EH (cell line): ENCODE measurements at places on chromosomes 7 and 10.

DNA sequence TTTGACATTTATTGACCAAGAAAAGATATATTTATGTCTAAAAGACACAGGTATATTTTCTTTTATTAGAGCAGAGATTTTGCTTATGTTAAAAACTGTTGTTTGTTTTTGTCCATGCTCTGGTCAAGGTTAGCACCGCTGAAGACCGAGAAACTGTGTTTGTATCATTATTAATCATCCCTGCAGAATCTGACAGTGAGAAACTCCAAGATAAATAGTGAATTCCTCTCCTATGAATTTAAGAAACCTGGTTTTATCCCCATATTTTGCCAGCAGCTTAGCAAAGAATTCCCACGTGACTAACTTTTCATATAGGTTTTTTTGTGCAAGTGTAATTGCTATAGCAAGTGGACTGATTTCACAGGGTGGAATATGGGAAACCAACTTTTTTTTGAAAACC is 77.6 kb downstream of the FRMD4A start:
- DNase-seq = peak; percentile 15

DNA sequence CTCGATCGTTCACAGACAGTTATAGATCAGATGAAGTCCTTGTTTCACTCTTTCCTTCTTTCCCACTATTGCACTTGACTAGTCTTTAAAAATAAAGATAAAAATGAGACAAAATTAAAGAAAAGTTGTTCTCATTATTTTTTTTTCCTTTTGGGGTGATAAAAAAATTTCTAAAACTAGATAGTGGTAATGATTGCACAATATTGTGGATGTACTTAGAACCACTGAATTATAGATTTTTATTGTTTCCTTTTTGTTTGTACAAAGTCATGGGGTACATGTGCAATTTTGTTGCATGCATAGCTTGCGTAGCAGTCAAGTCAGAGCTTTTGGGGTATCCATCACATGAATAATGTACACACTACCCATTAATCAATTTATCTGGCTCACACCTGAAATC is 97.3 kb downstream of the PHTF2 start:
- DNase-seq = no peak

- DNase-seq = no peak
Observed at GRCh38 chr10:132359305-132360040, 27.5 kb downstream of the LRRC27 start.

DNA sequence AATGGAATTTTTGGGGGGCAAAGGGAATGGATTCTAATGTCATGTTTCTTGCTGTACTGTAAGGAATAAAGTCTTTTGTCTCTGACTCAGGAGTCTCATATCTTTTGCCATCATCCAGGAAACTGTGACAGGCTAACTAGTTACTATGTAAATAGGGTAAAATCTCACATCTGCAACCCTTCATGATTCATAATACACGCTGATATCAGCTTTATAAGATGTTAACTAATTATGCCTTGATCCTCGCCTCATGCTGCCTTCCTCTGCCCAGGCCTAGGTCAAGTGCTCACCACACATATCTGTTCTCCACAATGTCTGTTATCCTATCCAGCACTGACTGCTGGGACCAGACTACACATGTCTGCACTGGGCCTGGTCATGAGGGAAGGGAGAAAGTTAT is 81.3 kb upstream of the CXCL12 start:
- peak; percentile 86 for DNase-seq

GRCh38 chr7:152869677-152870051 is 110.1 kb downstream of the ACTR3B start:
- DNase-seq = no peak

- no peak for DNase-seq
Observed at GRCh38 chr7:564176-564865, 44.7 kb upstream of the PDGFA start.

- no peak for DNase-seq
Observed at GRCh38 chr10:12803776-12804175, 197.7 kb downstream of the CCDC3 start.

- no peak for DNase-seq
Observed at GRCh38 chr7:155534691-155535090, 11.7 kb downstream of the CNPY1 start.

- DNase-seq = peak; percentile 99
Observed at GRCh38 chr10:60384708-60385398, 4.8 kb downstream of the ANK3 start.

DNA sequence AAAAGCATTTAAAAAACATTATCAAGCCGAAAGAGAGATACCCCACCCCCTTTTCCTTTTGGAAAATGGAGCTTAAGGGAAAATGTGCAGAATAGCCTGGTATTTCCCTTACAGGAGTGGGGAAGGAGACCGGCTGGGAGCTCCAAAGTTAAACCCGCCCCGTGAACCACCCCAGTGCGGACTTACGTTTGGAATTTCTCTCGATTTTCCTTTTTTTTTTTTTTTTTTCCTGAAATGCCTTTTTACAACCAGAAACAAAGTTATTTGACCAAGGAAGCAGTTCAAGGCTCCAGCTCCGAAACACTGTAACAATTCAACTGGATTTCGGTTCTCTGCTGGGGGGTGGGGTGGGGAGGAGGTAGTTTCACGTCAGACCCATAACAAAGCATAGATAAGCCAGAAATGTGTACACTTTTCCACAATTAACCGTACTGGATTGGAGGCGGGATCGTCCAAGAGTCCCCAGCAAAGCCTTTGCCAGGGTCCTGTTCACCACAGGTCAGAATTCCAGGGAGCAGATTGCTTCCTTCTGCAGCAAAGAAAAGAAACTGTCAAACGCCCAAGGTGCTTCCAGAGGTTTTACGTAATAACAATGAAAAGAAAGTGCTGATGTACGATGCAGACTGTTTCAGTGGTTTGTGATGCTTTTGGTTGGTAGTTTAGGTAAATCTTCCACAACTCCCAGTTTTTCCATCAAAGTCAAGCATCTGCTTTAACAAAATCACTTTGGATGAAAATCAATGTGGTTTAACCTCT is 6.7 kb downstream of the SKIDA1 start:
- DNase-seq = peak; percentile 35

DNA sequence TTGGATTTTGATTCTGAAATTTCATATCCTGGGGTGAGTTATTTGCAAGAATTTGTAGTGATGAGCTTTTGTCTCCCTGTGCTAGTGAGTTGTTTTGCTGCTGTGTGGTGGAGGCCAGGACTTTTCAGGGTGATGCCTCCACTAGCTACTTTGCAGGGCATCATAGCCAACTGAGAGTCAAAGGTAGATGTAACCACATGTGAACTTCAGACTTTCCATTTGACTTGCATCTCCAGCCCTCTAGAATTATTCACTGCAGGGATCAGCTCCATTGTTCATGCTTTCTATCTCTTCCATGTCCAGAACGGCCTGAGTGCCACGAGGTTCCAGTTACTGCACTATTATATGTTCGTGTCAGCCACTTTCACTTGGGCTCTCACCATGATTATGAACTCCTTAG is 534.3 kb downstream of the GRM8 start:
- no peak for DNase-seq

DNA sequence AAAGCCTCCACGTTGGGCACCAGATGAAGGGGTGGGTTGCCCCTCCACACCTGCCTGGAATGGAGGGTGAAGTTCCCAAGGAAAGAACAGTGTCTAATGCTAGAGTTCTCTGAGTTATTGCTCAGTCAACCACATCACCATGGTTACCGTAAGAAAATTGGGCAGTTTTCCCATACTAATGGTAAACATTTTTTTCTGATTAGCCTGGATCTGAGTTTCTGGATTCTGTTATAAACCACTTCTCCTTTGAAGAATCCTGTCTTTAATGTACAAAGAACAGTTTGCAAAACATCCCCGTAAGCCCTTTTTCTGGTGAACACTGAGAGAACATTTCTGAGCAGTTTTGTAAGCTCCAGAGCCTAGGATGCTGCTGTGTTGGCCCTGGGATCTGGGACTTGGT is 45.5 kb downstream of the ABCC2 start:
- peak; percentile 74 for DNase-seq

DNA sequence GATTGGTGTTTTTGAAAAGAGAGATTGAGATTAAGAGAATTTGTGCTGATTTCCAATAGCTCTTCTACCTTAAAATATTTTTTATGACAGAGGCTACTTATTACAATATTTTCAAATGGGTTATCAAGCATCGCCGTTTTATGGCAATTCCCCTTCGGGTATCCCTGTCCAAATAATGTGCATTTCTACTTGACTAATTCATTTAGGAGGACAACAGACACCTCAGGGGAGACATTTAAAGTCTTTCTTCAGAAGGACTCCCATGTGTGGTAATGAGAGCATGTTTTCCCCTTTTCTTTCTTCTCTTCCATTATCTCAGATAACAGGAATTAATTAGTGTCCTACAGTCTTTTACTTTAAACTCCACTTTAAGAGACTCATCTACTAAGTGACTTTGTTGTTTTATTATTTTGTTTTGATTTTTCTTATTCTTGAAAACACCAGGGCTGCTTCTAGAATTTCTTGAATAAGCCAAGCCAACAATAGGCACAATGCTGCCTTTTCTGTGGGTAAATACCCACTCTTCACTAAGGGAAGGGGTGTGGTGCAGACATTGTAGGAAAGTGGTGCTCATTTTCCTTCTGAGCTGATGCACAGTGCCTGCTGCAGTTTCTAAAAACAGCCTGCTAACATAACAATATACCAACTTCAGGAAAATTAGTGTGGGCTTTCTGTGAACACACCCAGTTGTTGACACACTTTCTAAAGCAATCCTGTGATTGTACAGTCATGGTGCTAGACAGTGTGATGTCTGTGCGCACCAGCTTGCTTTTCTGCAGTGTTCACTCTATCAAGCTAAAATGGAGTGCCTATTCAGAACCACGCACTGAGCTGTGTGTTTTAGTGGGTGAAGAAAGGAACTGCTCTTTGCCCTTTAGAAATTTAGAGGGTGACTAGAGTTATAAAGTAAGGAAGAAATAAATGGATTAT is 597.7 kb downstream of the NRG3 start:
- DNase-seq = no peak

DNA sequence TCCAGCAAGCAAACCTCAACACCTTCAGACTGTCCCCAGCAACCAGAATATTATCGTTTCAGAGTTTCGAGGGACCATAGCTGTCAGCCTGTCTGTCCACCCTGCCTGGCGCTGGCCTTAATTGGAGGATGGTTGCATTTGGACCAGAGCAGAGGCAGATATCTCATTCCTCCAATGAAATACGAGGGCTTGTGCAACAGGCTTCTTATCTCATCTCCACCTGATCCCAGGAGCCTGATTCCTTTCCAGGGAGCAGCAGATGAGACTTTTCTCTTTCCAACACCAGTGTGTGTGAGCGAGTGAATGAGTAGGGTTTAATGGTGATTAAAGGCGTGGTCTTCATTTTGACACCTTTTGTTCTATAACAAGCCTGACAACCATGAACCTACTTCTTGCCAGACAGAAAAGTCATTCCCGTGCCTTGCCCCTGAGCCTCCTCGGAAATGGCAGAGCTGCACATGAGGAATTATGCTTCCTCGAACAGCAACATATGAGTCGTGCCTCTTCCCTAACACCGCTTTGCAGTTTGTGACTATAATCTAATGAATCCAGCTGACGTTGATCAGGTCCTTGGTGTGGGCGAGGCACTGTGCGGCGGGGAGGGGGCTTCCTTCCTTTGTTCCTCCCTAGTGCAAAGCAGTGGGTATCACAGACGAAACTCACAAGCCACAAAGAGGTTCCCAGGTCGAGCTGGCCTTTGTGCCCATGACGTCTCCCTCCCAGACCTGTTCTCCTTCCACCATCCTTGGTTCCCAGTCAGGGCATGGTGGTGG is 147.4 kb downstream of the CUX1 start:
- DNase-seq = no peak
